ENCODE measurements at places on chromosomes 13 and 19.

GRCh38 chr13:107482688-107483087, 732.6 kb downstream of the LIG4 start:
- no peak for DNase-seq

DNA sequence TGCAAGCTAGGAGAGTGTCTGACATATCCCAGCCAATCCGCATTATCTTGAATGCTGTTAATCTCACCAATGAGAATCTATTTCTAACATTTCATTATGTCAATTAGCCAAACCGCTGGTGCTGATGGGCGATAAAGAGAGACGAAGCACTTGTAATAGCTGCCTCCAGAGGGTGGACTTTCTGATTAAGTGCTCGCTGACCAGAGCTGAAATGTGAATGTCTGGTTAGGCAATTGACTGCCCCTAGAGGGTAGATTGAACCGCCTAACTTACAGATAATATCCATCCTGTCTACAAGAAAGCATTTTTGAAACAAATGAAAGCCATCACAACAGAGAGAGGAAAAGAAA, 552 bp upstream of the GRWD1 start:
- peak; percentile 65 for DNase-seq

GRCh38 chr19:19230999-19231398, 19.2 kb downstream of the NCAN start:
- no peak for DNase-seq

- no peak for DNase-seq
Measured at GRCh38 chr13:109875746-109876145, 89.4 kb upstream of the IRS2 start.

- DNase-seq, result no peak
Measured at GRCh38 chr13:100315522-100315921, 226.6 kb downstream of the PCCA start.

GRCh38 chr13:33174931-33175330, 110.6 kb downstream of the STARD13 start:
- DNase-seq, result no peak

DNA sequence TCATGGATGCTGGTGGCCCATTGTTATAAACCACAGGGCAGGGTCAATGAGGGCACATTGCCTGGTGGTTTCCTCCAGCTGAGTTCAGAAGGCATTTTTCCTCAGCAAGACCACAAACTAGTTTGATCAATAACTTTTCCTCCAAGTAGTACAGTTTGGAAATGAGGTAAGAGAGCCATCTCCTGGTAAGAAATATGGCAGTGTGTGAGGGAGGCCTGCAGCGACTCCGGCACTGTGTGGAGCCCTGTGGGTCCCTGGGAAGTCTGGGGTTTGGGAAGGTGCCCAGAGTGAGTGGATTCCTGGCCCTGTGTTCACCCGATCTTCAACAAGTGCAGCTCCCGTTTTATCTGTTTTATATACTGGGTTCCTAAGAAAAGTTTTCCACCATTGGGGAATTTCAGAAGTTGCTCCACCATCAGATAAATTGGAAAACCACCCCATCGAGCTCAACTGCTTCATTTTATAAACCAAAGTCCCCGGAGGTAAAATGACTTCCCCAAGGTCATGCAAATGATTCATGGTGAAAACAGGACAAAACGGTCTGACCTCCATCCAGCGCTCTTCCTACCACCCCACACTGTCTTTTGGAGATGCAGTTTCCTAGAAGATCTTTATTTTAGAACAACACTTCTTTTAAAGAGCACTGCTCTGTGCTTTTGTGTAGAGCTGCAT, 148.4 kb downstream of the KATNAL1 start:
- DNase-seq, result no peak

DNA sequence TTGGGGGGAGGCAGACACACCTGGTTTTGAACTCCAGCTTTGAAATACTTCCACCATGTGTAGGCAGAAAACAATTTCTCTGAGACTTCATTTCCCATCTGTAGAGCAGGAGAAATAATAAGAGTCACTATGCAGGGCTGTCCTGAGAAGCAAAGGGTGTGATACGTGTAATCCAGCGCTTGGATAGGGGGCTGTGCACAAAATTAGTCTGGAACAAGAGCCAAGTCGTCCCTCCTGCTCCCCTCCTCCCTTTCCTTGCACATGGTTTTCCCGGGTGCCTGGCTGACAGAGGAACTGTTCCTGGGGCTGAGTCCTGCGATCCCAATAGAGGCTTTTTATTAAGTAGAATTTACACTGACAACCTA, 29.6 kb upstream of the UBE2L5 start:
- DNase-seq, result no peak

DNA sequence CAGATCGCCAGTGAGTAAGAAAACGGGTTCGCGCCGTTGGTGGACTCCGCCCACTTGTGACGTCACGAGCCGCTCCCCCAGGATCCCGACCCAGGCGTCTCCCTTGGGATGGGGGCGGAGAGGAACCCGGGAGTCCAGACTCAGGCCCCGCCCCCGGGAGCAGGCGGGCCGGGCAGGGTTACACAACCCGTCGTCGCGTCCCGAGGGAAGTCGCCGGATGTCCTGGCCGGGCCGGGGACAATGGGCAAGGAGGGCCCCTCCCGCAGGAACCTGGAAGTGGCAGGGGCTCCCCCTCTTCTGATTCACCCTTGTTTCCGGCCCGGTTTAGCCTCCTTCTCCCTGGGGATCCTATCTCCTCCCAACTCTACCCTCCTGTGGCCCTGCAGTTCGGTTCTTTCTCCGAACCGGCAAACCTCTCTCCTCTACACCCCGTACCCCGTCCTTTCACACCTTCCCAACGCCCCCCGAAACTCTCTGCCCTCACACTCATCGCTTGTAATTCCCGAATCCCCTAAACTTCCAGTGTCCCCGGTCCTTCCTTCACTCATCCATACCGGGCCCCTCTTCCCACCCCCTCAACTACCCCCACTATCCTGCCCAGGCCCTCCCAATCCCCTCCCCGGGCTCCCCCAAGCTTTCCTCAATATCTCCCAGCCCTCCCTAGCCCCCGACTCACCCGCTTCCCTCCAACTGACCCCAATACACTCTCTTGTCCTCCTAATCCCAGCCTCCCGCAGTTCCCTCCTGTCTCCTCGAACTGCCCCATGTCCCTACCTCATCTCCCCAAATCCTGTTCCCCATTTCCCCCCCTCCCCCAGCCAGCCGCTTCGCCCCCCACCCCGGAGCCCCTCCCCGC, 20.0 kb upstream of the ERCC1 start:
- peak; percentile 99 for DNase-seq

- DNase-seq, result no peak
Measured at GRCh38 chr13:88649855-88650254, 978.7 kb downstream of the SLITRK5 start.

- DNase-seq, result no peak
Measured at GRCh38 chr13:37944869-37945442, 75.4 kb upstream of the TRPC4 start.

DNA sequence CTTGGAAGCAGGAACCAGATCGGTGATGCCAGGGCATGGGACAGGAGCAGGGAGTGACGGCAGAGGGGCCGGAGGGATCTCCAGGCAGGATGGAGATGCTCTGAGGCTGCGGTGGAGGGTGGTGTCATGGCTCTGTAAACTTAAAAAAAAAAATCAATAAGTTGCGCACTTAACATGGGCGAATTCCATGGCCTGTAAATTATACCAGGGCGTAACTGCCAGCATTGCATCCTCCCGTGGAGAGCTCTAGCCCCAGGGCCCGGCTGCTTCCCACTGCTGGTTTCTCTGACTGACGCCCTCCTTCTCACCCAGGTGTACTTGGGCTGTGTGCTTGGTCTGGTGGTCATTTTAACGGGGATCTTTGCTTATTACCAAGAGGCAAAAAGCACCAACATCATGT, 8.7 kb downstream of the ATP12A start:
- no peak for DNase-seq

DNA sequence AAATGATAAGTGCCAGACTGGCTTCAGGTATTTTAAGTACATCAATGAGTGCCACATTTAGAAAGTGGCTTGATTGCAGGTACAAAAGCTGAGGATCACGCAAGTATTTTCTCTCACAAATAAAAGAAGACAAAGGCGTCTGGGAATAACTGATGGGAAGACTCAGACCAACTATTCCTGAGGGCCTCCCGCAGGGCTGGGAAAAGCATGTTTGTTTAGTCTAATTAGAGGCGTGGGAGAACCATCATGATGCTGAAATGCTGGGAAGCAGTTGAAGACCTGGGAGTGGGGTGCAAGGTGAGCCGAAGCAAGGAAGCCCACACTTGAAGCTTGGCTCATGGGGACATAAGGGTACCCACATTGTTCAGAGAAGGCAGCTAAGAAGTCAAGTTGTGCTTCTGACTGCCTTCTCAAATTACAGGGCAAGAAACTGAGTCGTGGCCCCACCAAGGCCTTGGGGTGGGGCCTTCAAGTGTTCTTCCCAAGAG, 536.0 kb downstream of the MYO16 start:
- no peak for DNase-seq

- no peak for DNase-seq
Measured at GRCh38 chr13:102128216-102128810, 273.5 kb downstream of the FGF14 start.

DNA sequence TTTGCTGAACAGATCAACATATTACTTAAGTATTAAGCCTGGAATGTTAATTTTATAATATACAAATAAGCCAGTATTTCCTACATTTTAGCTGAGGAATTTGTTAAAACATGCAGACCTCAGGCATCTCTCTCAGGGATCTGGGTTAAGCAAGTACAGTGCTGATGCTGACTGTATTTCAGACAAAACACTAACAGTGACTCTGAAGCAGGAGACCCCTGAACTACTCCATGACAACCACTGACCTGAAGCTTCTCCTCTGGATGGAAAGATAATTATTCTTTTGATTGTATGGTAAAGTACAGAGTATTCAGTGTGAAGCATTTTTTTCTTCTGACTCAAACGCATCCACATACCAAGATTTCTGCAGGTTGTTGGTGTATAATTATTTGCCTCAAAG, 680.8 kb downstream of the LIG4 start:
- DNase-seq, result no peak

All from PC-9 (cell line).